Retina (tissue), 1 donor: ENCODE measurements at places on chromosomes 7 and 10.

GRCh38 chr7:4683043-4683883 lies 1.2 kb downstream of the FOXK1 start:
- DNase-seq: peak; percentile 24

GRCh38 chr10:59838085-59838789 lies 68.1 kb downstream of the CCDC6 start:
- no peak for DNase-seq

DNA sequence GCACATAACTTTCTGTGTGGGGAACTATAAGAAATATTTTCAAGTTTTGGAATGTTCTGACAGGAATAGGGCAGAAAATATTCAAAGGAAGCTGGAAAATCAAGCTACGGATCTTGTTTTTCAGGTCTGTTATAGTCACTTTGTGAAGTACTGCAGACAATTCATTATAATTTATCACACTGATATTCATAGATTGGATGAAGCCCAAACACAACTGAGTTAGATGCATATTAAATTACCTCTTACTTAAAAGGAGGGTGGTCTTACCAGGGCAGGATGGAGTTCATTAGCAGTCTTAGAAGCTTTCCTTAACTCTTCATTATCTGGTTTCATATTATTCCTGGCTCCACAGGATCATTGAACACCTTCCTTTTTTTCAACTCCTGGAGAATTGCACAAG lies 242.3 kb downstream of the DYNC1I1 start:
- DNase-seq: no peak

- no peak for DNase-seq
Measured at GRCh38 chr7:28573651-28574301, 161.5 kb downstream of the CREB5 start.

GRCh38 chr10:97590748-97591495 lies 1.4 kb downstream of the C10orf62 start:
- no peak for DNase-seq

GRCh38 chr10:13074563-13075451 lies 25.2 kb upstream of the OPTN start:
- peak; percentile 76 for DNase-seq

DNA sequence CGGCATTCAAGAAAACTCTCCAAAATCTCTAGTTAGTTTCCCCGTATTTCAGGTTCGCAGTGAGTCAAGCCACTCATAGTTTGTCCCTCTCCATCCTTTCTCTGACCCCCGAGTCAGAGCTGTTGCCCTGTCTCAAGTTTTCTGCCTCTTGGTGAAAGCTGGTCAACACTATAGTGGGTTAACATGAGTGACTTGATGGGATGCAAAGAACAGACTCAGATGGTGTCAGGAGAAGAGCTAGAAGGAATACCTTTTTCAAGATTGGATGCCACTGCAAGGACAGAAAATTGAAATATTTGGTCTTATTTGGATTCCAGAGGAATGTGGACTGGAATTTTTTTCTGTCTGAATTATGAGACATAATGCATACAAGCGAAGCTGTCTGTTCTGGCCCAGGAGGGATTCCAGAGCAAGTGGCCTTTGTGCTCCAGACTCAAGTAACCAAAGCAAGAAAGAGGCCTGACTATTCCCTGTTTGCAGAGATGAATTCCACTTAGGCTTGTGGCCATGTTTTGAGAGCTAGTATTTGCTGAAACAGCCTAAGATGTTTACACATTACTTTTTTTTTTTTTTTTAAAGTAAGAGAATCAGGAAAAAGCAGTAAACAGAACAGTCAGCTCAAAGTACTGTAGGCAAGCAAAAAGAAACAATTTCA lies 67.4 kb downstream of the VWC2 start:
- peak; percentile 55 for DNase-seq

- no peak for DNase-seq
Measured at GRCh38 chr10:97291357-97292096, 910 bp downstream of the ARHGAP19 start.

GRCh38 chr7:6578114-6579084 lies 1.1 kb downstream of the ZDHHC4 start:
- DNase-seq: no peak

- no peak for DNase-seq
Measured at GRCh38 chr7:36368496-36368895, 21.2 kb upstream of the ANLN start.

GRCh38 chr7:138951953-138952352 lies 29.2 kb downstream of the KIAA1549 start:
- no peak for DNase-seq

- no peak for DNase-seq
Measured at GRCh38 chr7:117251687-117252086, 71.2 kb downstream of the WNT2 start.
